ENCODE measurements at places on chromosomes 16 and 17. TPM values are rescaled to one million over a fixed set of nuclear protein-coding genes. Genes with fewer than 3 reads are reported as not detected.

Gene CNGB1
- not detected for polyA plus RNA-seq

Gene LDHD
- 10.8 TPM for polyA plus RNA-seq

Gene GFAP
- not detected for polyA plus RNA-seq

Gene OR4D1
- polyA plus RNA-seq, result not detected

Gene BAIAP3
- 2.4 TPM for polyA plus RNA-seq

Gene CACNG5
- not detected for polyA plus RNA-seq

Gene ITGAD
- polyA plus RNA-seq, result not detected

Gene LGALS3BP
- polyA plus RNA-seq, result 787 TPM

Gene RBFOX1
- polyA plus RNA-seq, result 1.2 TPM

Gene CCDC154
- polyA plus RNA-seq, result 4.6 TPM

Gene FOXL1
- 0.51 TPM for polyA plus RNA-seq

Gene CHST5
- polyA plus RNA-seq, result not detected

Gene DYNLRB2
- 1.5 TPM for polyA plus RNA-seq

GRCh38 chr16:79537584-79537983 is 63.0 kb downstream of the MAF start:
- H3K4me1 ChIP-seq, result no peaks in the 10 kb centered on the region
- H3K27ac ChIP-seq, result no peak overlapping the region
- H3K36me3 ChIP-seq, result no peaks in the 10 kb centered on the region
- DNase-seq, result no peak
- H3K27me3 ChIP-seq, result no peaks in the 10 kb centered on the region

- no peaks in the 10 kb centered on the region for H3K36me3 ChIP-seq
- peaks cover 16% of the 10 kb centered on the region for H3K27me3 ChIP-seq
- H3K4me1 ChIP-seq, result no peaks in the 10 kb centered on the region
- H3K4me3 ChIP-seq, result no peak overlapping the region
These were observed 24.2 kb upstream of the SSTR2 start for GRCh38 chr17:73140566-73140965.

DNA sequence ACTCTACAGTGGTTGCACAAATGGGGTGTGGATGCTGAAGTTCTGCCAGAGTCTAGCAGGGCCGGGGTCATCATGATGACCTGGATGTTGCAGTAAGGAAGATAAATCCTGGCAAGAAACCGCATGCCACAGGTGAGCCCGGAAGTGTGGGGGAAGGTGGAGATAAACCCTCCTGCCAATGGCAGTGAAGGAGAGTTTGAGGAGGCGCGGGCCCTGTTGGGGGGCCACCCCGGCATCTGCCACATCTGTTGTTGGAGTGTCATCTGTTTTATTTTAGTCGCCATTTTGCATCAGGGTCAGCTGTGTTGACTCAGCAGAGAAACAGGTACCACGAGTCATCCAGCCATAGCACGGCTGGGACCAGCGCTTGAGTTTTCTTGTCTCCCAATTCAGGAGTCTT is 173.8 kb upstream of the CHMP6 start:
- peaks cover 3% of the 10 kb centered on the region for H3K4me1 ChIP-seq
- no peak for DNase-seq
- H3K27ac ChIP-seq, result no peak overlapping the region
- H3K36me3 ChIP-seq, result no peaks in the 10 kb centered on the region
- H3K4me3 ChIP-seq, result no peak overlapping the region

DNA sequence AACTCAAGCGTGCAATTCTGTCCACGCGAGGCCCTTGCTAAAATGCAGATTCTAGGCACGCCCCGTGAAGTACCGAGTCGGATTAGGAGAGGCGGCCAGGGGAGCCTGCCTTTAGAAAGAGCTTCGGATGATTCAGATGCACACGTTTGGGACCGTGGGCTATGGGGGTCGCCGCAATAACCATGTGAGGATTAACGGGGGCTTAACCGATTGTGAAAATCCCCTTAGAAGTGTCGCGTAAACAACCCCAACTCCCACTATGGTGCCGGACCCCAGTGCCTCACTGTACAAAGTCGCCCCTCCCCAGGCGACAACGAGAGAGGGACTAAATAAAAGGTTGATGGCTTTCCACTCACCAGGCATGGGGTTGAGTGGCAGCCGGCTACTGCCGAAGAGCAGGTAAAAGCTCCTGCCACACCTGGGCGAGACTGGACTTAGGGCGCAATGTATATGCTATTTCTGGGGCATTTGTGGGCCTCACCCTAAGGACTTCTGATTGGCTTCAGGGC is 635 bp upstream of the SP2 start:
- peak; percentile 45 for DNase-seq
- H3K4me1 ChIP-seq, result peaks cover 13% of the 10 kb centered on the region
- H3K4me3 ChIP-seq, result peak overlapping the region; percentile 21

DNA sequence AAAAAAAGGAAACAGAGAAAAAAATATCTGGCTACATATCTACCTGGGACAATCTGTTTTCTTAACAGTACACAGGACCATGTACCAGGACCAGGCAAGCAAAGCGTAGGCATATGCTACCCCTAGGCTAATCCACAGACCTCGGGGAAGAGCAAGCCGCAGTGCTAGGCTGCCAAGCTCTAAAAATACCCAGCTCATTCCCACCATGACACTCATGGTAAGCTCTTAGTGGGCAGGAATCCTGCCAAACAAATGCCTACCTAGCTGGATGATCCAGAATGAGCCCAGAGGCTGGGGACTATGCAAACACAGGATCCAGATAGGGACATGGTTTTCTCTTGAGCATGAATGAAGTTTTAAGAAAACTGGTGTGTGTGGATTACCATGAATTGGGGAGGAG is 95.6 kb downstream of the GRIN2A start:
- H3K27ac ChIP-seq, result no peak overlapping the region
- no peak overlapping the region for H3K4me3 ChIP-seq
- no peak for DNase-seq
- H3K4me1 ChIP-seq, result no peaks in the 10 kb centered on the region
- no peaks in the 10 kb centered on the region for H3K36me3 ChIP-seq

DNA sequence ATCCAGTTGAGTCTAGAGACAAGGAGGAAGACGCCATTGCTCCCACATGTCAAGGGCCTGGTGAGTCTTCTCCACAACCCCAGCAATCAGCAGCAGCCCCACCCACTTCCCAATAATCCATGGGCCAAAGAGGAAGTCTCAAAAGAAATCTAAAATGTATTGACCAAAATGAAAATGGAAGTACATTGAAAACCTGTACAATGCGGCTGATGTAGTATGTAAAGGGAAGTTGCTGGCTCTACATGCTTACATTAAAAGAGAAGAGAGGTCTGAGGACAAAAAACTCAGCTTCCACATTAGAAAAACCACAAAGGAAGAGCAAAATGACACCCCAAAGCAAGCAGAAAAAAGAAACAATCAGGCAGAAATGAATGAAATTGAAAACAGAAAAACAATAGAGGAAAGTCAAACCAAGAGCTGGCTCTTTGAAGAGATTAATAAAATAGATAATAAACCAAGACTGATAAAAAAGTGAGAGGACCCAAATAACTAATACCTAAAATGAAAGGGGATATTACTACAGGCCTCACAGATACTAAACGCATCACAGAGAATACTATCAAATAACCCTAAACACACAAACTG is 100.6 kb upstream of the METRNL start:
- no peak overlapping the region for H3K4me3 ChIP-seq
- DNase-seq, result no peak
- H3K27me3 ChIP-seq, result no peaks in the 10 kb centered on the region
- H3K27ac ChIP-seq, result no peak overlapping the region
- no peaks in the 10 kb centered on the region for H3K36me3 ChIP-seq

DNA sequence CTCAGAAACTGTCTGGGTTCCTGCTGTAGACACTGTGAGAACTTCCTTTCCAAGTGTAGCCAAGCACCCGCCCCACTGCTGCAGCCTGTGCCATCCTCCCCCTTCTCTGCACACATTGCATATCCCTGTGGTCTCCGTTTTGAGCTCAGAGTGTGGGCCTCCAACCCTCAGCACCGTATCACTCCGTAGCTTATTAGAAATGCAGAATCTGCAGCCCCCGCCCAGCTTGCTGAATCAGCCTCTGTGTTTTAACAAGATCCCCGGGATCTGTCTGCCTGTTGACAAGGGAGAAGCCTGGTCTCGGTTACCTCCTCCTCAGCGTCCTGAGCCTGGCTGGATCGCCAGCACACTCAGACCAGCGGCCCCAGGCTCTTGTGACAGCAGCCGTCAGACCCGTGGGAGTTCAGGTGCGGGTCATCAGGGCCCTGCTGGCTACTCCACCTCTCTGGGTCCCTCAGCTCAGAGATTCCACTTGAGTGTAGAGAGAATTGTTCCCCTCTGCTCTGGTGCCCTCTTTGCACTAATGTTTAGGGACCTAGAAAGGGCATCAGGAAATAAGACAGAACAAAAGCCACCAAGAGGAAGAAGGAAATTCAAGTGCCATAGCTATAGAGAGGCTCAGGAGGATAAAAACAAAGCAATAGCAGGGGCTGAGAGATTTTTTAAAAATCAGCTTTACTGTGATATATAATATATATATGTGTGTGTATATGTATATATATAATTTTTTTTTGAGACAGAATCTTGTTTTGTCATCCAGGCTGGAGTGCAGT is 92.3 kb downstream of the PITPNC1 start:
- peak overlapping the region; percentile 71 for H3K27ac ChIP-seq
- H3K4me3 ChIP-seq, result no peak overlapping the region
- H3K27me3 ChIP-seq, result no peaks in the 10 kb centered on the region
- peaks cover 7% of the 10 kb centered on the region for H3K4me1 ChIP-seq
- DNase-seq, result peak; percentile 34

- no peaks in the 10 kb centered on the region for H3K27me3 ChIP-seq
- H3K4me3 ChIP-seq, result no peak overlapping the region
- H3K4me1 ChIP-seq, result no peaks in the 10 kb centered on the region
- H3K27ac ChIP-seq, result no peak overlapping the region
- H3K36me3 ChIP-seq, result no peaks in the 10 kb centered on the region
These were observed 806.2 kb upstream of the EEF2KMT start for GRCh38 chr16:5903832-5904231.

GRCh38 chr16:11650641-11651591 is 17.3 kb upstream of the SNN start:
- no peak for DNase-seq
- no peak overlapping the region for H3K27ac ChIP-seq
- H3K36me3 ChIP-seq, result no peaks in the 10 kb centered on the region

GRCh38 chr17:57915544-57915943 is 39.7 kb downstream of the CUEDC1 start:
- no peaks in the 10 kb centered on the region for H3K27me3 ChIP-seq
- peaks cover 33% of the 10 kb centered on the region for H3K4me1 ChIP-seq
- H3K36me3 ChIP-seq, result no peaks in the 10 kb centered on the region

DNA sequence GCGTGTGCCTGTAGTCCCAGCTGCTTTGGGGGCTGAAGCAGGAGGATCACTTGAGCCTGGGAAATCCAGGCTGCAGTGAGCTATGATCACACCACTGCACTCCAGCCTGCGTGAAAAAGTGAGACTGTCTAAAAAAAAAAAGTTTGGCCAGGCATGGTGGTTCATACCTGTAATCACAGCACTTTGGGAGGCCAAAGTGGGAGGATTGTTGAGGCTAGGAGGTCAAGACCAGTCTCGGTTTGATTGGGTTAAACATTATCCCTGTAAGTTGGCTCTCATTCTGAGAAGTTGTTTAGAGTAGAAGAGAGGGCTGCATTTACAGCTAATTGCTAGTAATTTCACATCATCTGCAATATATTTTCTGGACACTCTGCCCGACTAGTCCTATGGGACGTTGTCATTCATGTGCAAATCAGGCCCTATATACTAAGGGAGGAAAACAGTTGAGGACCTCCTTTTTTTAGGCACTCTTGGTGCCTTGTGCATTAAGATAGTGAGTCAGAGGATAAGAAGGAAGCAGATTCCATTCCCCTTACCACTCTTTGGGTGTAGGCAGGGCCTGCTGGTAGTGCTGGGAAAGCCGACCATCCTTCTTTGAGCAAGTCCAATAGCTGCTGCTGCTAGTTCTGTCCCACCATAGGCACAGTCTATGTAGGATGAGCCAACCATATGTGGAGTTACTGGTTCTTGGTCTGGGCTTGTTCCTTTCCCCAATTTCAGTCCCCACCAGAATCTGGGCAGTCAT is 18.7 kb downstream of the HMOX2 start:
- DNase-seq, result no peak
- H3K36me3 ChIP-seq, result no peaks in the 10 kb centered on the region
- no peak overlapping the region for H3K27ac ChIP-seq
- peaks cover 8% of the 10 kb centered on the region for H3K4me1 ChIP-seq

- H3K27ac ChIP-seq, result no peak overlapping the region
- DNase-seq, result no peak
- no peaks in the 10 kb centered on the region for H3K27me3 ChIP-seq
- H3K4me3 ChIP-seq, result no peak overlapping the region
- H3K36me3 ChIP-seq, result no peaks in the 10 kb centered on the region
- peaks cover 2% of the 10 kb centered on the region for H3K4me1 ChIP-seq
These were observed 40.3 kb upstream of the ENPP7 start for GRCh38 chr17:79690466-79690865.

DNA sequence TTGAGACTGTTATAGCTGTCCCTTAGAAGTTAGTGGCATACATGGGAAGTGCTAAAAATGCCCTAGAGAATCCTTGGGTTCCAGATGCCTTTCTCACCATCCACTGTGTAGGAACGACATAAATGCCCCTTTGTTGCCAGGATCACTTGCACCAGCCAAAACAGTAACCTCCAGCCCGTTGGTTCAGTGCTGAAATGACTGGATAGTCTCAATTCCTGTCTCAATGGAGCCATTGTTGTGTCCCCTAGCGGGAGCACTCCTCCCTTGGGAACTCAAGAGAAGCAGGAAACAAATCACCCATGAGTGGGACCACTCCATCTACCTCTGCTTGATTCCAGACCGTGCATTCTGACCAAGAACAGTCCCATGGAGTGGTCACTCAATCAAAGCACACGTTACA is 23.1 kb downstream of the MPHOSPH6 start:
- H3K27ac ChIP-seq, result no peak overlapping the region
- H3K4me3 ChIP-seq, result no peak overlapping the region
- H3K4me1 ChIP-seq, result peaks cover 2% of the 10 kb centered on the region
- H3K36me3 ChIP-seq, result no peaks in the 10 kb centered on the region

DNA sequence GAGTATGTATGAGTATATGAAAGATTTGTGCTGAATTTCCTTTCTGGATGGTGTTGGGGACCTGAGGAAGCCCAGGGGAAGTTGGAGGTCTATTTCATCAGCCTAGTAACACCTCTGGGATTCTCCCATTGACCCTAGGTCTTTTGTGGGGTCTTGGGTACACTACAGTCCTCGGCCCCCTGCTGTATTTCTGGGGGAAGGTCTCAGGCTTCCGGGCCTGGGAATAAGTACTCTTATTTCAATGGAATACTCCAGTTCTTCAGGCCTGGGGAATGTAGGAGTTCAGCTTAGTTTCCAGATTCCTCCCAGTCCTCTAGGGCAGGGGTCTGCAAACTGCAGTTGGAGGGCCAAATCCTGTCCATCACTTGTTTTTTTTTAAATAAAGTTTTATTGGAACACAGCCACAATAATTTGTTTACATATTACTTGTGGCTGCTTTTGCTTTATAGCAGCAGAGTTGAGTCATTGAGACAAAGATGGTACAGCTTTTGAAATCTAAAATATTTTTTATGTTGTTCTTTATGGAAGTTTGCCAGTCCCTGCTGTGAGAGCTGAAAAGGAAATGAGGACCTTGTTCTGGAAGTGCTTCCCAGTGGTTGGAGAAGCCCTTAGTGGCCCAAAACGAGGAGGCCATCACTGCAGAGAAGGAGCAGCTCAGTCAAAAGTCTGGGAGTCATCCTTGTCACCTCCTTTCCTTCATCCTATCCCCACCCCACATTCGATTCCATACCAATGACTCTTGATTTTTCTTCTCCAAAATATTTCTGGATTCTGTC is 142.5 kb upstream of the HS3ST2 start:
- H3K4me3 ChIP-seq, result no peak overlapping the region
- peaks cover 37% of the 10 kb centered on the region for H3K27me3 ChIP-seq
- H3K27ac ChIP-seq, result no peak overlapping the region
- H3K4me1 ChIP-seq, result no peaks in the 10 kb centered on the region
- H3K36me3 ChIP-seq, result no peaks in the 10 kb centered on the region
- DNase-seq, result no peak

Data from hepatocyte (in vitro differentiated cells).